Articular chondrocyte of knee joint (primary cell): ENCODE measurements at places on chromosomes 1 and 21. TPM values are rescaled to one million over a fixed set of nuclear protein-coding genes. Genes with fewer than 3 reads are reported as not detected.

The PROK1 gene
- not detected in 2 replicates for total RNA-seq

The NT5C1A gene
- not detected in 2 replicates for total RNA-seq

The ORC1 gene
- 2.4 and 3.7 TPM in 2 replicates for total RNA-seq

The SPRR4 gene
- not detected in 2 replicates for total RNA-seq

The FCRL1 gene
- not detected in 2 replicates for total RNA-seq

The CENPF gene
- total RNA-seq, result 28.1 and 41.7 TPM in 2 replicates

The PLEKHN1 gene
- total RNA-seq, result 0.76 and 0.91 TPM in 2 replicates

The GSTM2 gene
- 16.2 and 16.9 TPM in 2 replicates for total RNA-seq
